ENCODE measurements at places on chromosomes 3 and 15.

DNA sequence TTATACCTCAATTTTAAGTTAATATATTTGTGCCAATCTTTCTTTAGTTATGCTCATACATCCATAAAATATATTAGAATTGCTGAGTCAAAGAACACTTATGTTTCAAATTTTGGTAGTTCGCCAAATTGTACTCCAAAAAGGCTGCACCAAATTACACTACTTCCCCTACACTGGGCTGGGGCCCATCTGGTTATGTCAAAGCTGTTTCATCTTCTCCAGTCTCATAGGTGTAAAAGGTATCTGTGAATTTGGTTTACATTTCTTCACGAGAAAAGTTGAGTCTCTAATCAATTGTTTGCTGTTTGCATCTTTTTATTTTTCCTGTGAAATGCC is 706 bp downstream of the FSIP1 start:
- no peak for DNase-seq

DNA sequence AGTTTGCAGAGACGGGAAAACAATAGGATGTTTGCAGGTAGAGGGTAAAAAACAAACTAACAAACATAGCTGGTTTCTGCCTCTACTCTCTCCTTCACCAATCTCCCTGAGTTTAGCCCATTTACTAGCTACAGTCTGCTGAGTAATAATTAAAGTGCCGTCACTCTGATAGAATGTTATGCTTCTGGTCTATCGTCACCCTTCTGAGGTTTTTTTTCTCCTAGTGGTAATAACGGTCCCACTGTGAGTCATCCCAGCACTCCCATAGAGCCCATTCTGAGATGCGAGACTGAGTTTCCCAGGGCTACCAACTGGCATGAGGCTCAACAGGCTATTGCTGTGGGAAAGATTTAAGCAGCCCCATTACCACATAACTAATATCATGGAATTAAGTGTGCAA is 56.4 kb downstream of the PLAAT1 start:
- DNase-seq = no peak

DNA sequence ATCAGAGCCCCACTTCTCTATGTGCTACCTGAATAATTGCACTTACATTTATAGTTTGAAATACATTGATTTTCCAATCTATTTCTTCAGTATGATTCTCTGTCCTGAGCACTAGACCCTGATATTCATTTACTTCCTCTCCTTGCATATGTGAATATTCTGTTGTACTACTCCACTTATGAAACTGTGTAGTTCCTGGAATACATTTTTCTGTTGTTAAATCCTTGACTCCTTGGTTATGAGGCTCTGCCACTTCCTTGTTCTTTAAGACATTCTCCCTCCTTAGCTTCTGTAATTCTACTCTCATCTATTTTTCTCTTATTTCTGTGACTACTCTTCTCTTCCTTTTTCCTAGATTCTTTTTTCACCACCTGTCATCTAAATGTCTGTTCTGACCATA is 12.9 kb upstream of the MGA start:
- DNase-seq = no peak

GRCh38 chr15:52295421-52296001 is at the start of gene MYO5C:
TSS of gene MYO5C (minus strand) at chr15:52295804. CDS start at chr15:52295636, 168 bp downstream.
- no peak for DNase-seq

- no peak for DNase-seq
Measured at GRCh38 chr15:25797511-25797935, 65.6 kb downstream of the ATP10A start.

DNA sequence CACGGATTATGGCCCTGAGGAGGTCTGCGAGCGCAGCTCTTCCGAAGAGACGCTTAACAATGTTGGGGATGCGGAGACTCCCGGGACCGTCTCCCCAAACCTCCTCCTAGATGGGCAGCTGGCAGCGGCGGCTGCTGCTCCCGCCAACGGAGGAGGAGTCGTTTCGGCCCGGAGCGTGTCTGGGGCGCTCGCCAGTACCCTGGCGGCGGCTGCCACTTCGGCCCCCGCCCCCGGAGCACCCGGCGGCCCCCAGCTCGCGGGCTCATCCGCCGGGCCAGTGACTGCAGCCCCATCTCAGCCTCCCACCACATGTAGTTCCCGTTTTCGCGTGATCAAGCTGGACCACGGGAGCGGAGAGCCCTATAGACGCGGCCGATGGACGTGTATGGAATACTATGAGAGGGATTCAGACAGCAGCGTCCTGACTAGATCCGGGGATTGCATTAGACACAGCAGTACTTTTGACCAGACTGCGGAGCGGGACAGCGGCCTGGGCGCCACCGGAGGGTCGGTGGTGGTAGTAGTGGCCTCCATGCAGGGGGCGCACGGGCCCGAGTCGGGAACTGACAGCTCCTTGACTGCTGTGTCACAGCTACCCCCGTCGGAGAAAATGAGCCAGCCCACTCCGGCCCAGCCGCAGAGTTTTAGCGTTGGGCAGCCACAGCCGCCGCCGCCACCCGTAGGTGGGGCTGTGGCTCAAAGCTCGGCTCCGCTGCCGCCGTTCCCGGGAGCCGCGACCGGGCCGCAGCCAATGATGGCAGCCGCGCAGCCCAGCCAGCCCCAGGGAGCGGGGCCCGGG is 1.6 kb downstream of the TSC22D2 start:
- no peak for DNase-seq

DNA sequence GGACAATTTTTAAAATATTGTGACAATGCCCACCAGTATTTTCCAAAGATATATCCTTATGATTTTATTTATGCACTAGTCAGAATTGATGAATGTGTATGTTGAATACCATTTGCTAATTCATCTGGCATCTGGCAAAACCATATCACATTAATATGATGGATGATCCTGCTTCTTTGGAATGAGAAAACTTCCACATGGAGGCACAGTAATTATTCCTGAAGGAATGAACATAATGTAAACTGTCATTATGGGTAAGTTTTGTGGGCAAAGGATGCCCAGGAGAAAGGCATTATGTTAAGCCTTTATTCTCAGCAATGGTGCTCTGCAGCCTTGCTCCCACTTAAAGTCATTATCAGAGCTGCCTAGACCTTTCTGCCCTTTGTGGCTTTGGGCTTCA is 113.0 kb upstream of the MME start:
- DNase-seq = no peak

DNA sequence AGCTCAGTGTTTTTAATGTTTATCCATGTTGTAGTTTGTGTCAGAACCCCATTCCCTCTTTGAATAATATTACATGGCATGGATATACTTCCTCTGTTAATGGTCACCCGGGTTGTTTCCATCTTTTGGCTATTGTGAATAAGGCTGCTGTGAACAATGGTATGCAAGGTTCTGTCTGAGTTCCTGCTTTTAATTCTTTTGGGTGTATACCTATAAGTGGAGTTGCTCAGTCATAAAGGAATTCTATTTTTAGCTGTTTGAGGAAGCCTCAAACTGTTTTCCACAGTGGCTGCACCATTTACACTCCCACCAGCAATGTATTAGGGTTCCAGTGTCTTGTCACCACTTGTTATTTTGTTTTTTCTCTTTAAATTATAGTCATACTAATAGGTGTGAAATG is 99.6 kb downstream of the SLC25A26 start:
- no peak for DNase-seq

DNA sequence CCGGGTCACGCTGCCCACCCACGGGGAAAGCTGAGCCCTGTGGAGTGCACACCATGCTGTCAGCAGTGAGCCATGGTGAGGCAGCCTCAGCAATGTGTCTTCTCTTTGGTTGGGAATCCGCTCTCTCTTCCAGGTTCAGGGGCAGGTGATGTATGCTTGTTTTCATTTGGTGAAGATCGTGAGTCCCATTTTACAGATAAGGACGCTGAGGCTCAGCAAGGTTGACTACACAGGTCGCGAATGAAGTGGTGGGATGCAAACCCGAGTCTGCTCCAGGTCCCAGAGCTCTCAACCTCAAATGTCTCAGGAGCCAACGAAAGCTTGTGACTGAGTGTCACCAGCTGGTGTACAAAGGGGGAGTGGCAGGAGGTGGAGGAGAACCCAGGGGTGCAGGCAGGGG is 74.3 kb downstream of the RPN1 start:
- no peak for DNase-seq

- DNase-seq = no peak
Measured at GRCh38 chr15:99729920-99730319, 3.3 kb downstream of the LYSMD4 start.

GRCh38 chr3:42581400-42581708 is 413 bp downstream of the SEC22C start:
- no peak for DNase-seq

GRCh38 chr3:156727519-156728205 is 53.3 kb downstream of the TIPARP start:
- no peak for DNase-seq

GRCh38 chr3:114308830-114309229 is 15.0 kb downstream of the TIGIT start:
- DNase-seq = no peak

- no peak for DNase-seq
Measured at GRCh38 chr15:31300981-31301672, 25.5 kb upstream of the KLF13 start.

DNA sequence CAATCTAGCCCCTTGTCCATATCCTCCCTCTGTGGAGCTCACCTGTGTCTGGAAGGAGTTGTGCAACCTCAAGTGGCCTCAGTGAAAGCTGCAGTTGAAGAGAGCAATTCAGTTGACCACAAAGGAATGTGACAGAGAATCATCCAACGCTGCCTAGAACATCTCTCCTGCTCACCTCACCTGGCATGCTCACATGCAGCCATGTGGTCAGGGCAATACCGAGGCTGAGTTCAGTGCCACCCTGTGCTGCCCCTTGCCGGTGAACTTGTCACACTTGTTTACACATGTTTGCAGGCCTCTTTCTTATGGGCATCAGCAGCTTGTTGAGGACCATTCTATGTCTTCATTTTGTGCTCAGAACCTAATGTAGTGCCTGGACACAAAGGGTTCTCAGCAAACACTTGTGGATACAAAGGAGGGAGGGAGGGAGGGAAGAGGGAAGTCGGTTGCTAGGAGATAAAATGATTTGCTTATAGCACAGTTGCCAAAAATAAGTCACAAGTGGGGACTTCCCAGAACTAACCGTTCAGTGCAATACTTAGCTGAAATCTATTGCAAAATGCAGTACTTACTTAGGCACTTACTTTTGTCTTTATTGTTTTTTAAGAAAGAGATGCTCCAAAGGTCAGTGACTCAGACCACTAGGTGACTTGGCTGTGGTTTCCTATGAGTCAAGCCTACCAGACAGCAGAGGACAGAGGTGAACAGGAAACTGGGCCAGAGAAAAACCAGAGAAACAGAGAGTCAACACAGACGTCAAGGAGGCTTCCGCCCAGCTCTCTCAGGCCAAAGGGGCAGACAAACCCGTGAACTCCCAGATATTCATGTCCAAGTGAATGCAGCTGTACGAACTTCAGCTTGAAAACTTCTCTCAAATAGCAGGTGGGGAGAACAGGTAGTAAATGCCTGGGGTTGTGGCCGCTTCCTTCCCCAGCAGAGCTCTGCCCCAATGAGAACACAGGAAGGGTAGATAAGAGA is 227.8 kb upstream of the CTNNB1 start:
- DNase-seq = peak; percentile 85

GRCh38 chr3:119362010-119362409 is 67.8 kb downstream of the ARHGAP31 start:
- DNase-seq = no peak

- DNase-seq = peak; percentile 16
Measured at GRCh38 chr3:140421884-140422283, 256.0 kb upstream of the TRIM42 start.

All from epithelial cell of prostate (primary cell).